Activated CD4-positive, alpha-beta memory T cell treated with anti-CD3 and anti-CD28 coated beads for 36 hours (primary cell): ENCODE measurements at places on chromosomes 13 and 19. TPM values are rescaled to one million over a fixed set of nuclear protein-coding genes. Genes with fewer than 3 reads are reported as not detected.

GRCh38 chr13:85638265-85638664, 161.0 kb downstream of the SLITRK6 start:
- no peak for DNase-seq

DNA sequence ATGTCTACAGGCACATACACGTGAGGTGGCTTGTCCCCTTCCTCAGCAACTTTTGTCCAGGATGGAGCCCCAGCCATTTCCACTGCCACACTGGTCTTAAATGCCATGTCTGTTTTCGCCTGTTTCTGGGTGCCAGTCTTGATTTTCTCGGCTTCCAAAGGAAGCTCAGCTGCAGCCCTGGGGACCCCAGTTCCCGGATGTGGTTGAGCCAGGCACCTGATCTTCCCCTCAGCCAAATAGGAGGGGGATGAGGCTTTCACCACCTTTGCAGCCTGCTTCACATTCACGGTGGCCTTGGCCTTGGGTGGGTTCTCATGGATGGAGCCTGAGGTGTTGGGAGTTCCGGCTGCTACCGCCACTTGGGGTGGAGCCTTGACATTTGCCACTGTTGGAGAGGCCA, 8.7 kb downstream of the IQCN start:
- DNase-seq: no peak

GRCh38 chr13:52128714-52129700, at the start of gene NEK5:
TSS of gene NEK5 (minus strand) at chr13:52129073. CDS start at chr13:52127482, 1,591 bp downstream.
- DNase-seq: peak; percentile 70

GRK1 gene
- not detected for total RNA-seq
